ENCODE measurements at places on chromosomes 5 and 9.
A peak's percentile ranks its signal among the peaks of the same experiment; 100 is the strongest.

- DNase-seq: no peak
Measured at GRCh38 chr5:93929131-93929530, 187.7 kb upstream of the POU5F2 start.

- DNase-seq: no peak
Measured at GRCh38 chr9:34590381-34591247, 1.1 kb upstream of the CNTFR start.

DNA sequence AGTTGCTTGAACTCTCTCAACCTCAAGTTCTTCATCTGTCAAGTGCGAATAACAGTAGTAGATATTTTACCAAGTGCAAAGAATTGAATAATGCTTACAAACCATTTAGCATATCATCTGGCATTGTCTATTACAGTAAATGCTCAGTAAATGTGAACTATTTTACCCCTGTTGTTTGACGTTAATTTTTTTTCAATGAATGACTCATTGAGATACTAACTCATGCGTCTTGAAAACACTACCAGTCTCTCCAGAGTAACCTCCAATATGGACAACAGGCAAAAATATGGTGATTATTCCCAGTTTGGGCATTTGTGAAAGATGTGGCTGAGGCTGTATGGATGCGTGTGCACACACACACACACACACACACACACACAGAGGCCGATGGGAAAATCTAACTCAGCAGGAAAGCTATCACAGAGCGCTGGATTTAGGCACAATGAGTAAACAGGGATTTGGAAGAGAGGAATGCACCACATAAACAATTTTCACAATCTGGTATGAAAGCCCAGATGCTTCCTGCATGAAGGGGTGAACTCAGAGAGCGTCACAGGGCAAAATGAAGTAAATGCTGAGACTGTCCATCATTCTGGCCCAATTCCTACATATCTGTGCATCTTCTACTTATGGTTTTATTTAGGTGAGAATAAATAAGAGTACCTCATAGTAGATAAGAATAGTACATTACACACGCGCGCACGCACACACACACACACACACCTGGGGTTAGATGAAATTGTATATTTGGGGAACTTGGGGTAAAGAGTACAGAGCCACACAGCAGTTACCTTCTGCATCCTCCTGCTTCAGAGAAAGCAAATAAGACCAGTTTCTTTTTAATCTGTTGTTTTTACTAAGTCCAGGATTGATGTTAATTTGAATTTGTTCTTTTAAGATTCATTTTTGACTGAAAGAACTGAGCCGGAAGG, 128.7 kb downstream of the PALM2AKAP2 start:
- DNase-seq: no peak

GRCh38 chr9:127492616-127493015, 41.3 kb downstream of the LRSAM1 start:
- DNase-seq: no peak

DNA sequence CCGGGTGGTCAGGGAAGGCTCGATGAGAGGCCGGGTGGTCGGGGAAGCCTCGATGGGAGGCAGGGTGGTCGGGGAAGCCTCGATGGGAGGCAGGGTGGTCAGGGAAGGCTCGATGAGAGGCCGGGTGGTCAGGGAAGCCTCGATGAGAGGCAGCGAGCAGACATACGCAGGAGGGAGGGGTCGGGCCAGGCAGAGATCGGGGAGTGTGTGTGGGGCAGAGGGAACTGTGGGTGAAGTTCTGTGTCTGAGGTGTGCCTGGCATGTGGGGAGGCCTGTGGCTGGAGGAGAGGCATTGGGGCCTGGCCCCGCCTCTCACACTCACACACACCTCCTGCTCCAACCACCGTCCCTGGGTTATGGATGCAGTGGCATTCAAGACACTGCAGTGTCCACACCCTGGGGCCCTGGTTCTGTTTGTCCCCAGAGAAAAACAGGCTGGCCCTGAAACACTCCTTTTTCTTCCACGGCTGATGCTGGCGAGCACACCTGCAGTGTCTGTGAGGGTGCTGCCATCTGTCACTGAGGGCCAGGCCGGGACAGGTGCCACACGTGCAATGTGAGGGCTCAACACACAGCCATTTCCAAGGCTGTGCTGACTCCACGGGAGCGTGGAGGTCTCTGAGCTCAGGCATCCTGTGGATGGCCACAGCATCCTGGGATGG, 6.5 kb upstream of the PLEKHG4B start:
- DNase-seq: no peak

DNA sequence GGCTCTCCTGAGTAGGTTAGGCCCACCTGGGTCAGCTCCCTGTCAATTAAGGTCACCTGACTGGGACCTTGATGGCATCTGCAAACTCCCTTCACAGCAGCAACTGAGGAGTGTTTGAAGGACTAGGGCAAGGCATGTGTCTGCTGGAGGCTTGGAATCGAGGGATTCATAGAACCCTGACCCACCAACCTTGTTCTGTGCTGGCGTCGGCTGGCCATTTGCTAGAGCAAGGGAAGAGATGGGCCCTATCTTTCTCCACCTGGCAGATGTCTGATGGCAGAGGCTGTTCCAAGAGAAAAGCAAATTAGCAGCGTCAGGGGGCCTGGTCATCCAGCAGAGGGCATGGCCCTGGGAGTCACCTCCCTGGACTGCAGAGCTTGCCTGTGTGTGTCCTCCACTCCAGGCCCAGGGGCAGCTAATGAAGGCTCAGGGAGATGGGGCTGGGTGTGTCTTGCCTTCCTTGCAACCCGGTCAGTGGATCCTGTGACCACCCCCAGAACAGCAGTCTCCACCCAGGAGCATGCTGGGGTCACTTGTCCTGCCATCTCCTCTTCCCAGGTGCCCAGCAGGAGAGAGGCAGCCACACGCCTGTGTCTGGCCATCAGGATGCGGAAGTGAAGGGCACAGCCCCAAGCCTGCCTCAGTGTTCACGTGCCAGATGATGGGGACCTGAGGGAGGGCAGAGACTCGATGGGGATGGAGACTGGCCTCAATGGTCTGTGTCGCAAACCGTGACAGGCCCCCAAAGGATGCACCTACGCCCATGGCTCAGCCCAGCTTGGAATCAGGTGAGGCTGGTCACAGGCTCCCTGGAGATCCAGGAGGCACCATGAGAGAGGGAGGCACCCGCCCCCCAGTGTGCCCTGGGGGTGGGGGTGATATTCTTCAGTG, 53.9 kb downstream of the BARX1 start:
- no peak for DNase-seq

DNA sequence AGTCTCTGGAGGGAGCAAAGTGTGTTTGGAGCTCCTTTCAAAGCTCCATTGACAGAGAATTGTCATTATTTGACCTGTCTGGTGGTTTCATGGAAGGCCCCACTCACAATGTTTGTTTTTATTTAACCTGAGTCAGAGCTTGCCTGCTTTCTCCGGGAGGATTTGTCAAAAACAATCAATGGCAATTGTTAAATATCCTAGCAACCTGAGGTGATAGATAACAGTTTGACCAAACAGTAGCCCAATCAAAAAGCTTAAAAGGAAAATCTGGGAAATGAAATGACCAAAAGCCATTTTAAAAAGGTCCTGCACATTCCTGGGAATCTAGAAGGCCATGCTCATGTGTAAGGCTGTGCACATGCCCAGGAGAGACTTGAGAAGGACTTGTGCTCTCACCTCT, 177.2 kb upstream of the POC5 start:
- no peak for DNase-seq

- DNase-seq: no peak
Measured at GRCh38 chr9:116157436-116158138, 4.0 kb downstream of the PAPPA start.

- no peak for DNase-seq
Measured at GRCh38 chr9:83501565-83501964, 36.6 kb downstream of the FRMD3 start.

DNA sequence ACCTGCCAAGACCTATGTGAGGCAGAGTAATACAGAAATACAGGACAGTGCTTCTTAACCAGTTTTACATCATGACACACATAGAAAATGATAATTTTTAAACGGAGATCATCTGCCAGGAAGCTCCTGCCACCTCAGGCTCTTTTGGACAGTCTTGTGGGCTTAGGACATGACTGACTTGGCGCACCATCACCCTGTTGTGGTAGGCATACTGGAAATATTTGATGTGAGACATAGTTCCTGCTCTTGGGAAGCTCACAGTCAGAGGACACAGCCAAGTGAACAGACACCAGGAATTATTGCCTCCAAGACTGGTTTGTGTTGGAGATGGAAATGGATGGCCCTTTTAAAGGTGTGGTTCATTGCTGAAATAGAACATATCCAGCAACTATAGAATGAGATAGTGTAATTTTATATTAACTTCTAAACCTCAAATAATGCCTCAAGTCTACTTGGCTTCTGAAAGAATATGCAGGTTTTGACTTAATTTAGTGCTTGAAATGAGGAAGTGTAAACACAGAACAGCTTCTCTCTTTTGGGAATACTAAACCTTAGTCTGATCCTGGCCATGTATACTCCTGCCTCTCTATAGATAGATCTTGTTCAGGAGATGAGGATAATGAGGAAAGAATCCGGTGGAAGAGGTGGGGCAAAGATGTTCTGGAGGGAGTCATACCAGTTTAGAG, 19.7 kb downstream of the CPEB4 start:
- DNase-seq: no peak

- DNase-seq: no peak
Measured at GRCh38 chr5:10109299-10109698, 140.4 kb downstream of the ATPSCKMT start.

- no peak for DNase-seq
Measured at GRCh38 chr9:8874482-8874881, 1074.9 kb upstream of the DMAC1 start.

GRCh38 chr5:132477784-132478365, 12.7 kb downstream of the IRF1 start:
- DNase-seq: no peak

GRCh38 chr5:138338411-138339090, 485 bp downstream of the FAM53C start:
- DNase-seq: no peak

DNA sequence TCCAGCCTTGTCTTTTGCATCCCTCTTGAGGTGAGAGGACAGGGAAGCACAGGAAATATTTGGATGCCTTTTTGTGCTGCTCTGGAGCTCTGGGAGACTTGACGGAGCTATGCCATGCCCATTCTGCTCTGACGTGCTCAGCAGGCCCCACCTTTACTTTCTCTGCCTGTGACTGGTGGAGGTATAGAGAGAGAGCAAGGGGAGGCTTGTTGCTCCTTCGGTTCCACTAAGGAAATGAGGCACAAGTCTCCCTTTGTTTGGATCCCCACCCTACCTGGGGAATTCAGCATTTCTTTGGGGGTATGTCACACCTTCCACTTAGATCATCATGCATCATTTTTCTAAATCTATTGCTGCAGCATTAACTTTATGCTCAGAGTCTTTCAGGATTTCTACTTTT, 121.8 kb upstream of the CNTLN start:
- no peak for DNase-seq

GRCh38 chr5:170632985-170633234, 129.1 kb downstream of the KCNIP1 start:
- peak; percentile 75 for DNase-seq

- no peak for DNase-seq
Measured at GRCh38 chr9:15576350-15577050, 23.7 kb downstream of the CCDC171 start.

DNA sequence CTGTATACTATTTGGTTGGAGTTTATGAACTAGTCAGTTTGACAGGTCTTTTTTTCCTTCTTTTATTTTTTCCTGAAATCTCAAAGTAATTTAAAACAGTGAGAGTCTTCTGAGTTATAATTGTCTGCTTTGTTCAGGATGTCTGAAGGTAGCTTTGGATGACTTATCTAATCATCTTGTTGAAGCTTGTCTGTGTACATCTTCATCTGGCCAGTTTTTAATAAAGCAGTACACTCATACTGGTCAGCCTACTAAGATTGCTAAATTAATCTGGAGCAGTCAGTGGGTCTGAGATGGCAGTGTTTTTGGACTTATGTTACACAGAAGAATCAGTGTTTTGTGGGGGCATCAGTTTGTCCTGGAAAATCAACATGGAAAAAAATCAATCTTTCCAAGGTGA, 482.4 kb downstream of the CDH10 start:
- DNase-seq: no peak

All from HuH-7.5 (cell line).